Activated naive CD4-positive, alpha-beta T cell (primary cell): ENCODE measurements at places on chromosomes 7 and 10.

- no peak for DNase-seq
Observed at GRCh38 chr10:74917481-74918077, 91.2 kb downstream of the KAT6B start.

DNA sequence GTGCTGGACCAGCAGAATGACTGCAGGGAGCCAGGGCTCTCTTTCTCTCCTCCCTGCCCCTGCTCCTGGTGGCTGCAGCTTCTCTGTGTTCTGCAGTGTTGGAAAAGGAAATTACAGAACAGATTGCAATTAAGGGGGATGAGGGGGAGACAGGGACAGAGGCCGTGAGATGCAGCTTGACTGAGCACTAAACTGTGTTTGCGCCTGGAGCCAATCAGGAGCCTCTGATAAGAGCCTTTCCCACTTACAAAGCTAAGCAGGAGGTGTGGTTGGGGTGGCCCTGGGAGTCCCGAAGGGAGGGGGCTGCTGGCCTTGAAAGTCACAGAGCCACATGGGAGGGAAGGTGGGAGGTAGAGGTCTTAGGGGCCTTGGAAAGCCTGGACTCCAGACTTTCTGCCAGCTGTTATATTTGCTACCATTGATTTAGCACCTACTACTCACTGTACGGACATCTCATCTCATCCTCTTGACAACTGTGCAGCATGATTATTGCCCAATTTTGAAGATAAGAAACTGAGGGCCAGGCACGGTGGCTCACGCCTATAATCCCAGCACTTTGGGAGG lies 26.7 kb downstream of the TRIM8 start:
- no peak for DNase-seq

DNA sequence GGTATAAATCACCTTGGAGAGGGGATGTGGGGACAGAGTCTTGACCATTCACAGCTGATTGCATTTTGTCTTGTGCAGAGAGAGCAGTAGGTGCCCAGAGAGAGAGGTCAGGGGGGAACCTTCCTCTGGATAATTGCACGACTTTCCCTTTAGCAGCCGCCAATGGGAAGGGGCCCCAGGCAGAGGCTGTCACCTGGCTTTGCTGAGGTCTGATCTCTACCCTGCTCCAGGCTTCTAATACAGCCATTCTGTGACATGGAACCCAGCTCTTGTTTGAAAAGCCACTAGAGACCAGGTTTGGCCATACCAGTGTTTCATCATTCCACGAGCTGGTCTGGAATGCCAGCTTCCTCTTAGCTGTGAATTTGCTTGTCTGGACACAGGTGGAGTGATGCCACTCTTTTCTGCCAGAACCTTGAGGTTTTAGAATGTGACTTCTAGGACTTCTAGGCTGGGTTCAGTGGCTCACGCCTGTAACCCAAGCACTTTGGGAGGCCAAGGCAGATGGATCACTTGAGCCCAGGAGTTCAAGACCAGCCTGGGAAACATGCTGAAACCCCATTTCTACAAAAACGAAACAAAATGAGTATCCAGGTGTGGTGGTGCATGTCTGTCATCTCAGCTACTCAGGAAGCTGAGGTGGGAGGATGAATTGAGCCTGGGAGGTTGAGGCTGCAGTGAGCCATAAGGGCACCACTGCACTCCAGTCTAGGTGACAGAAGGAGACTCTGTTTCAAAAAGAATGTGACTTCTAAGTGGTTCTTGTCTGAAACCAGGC lies 159.9 kb downstream of the CAMK1D start:
- DNase-seq, result no peak

- DNase-seq, result no peak
Observed at GRCh38 chr7:154473360-154473759, 421.2 kb downstream of the DPP6 start.

- DNase-seq, result no peak
Observed at GRCh38 chr7:107989618-107990373, 13.2 kb downstream of the LAMB1 start.

- no peak for DNase-seq
Observed at GRCh38 chr10:64396105-64396708, 875.0 kb downstream of the REEP3 start.
